Erythroblast (primary cell): ENCODE measurements at places on chromosomes 5 and 9.
A peak's percentile ranks its signal among the peaks of the same experiment; 100 is the strongest.

DNA sequence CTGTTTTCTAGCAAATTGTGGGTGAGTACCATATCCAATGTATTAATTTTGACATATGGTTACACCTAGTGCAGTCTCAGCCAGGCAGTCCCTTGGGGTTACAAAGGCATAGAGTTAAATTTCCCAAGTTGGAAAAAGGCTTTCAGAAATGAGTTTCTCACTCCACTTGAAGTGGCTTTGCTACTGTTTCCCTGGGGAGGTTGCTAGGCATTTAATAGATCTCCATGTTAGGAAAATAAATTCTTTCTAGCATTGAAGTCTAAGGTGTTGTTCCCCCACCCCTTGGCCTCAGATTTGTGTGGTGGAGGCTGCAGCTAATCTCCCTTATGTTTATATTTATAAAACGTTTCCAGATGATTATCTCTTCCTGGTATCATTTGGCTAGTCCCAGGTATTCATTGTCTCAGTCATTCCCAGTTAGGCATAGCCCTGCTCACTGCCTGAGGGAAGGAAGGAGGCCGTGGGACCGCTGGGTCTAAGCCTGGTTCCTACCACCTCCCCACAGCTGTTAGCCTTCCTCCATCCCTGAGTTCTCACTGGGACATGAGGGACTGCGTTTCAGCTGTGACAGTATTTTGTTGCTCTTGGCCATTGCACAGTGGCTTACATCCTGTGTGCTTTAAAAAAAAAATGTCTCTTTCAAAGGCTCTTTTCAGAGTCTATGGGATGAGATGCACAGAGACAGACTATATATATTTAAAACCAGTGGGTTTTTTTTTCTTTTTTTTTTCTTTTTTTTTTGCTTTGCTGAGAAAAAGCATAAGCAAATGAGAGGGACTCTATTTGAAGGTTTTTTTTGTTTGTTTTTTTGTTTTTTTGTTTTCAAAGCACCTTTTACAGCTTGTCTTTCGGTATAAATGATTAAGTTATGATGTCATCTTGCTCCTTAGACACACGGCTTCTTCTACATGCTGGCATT lies 121.5 kb downstream of the MAST4 start:
- no peak for DNase-seq

GRCh38 chr9:94872891-94873511 lies 146.5 kb downstream of the AOPEP start:
- DNase-seq, result no peak

DNA sequence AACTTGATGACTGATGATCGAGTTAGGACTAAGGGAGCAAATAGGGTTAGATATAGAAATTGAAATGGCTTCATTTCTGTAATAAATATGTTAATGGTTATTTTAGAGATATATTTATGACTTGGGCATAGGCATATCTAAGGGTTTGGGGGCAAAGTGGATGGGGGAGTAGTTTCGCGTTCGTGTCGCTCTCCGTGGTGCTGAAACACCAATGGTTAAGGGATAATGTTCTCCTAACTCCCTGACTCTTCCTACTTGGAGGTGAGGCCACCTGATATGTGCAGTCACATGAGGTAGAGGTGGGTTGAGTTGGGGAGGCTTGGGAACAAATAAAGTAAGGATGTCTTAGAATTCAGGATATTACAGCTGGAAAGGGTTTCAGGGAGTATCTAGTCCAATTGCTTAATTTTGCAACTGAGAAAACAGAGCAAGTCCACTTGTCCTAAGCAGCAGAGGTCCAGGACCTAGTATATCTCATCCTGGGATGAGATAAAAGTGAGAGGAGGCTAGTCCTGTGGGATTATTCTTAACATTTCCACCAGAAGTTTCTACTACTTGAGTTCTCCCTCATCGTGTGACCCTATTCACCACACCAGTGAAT lies 44.0 kb upstream of the MAP1B start:
- DNase-seq, result peak; percentile 48

DNA sequence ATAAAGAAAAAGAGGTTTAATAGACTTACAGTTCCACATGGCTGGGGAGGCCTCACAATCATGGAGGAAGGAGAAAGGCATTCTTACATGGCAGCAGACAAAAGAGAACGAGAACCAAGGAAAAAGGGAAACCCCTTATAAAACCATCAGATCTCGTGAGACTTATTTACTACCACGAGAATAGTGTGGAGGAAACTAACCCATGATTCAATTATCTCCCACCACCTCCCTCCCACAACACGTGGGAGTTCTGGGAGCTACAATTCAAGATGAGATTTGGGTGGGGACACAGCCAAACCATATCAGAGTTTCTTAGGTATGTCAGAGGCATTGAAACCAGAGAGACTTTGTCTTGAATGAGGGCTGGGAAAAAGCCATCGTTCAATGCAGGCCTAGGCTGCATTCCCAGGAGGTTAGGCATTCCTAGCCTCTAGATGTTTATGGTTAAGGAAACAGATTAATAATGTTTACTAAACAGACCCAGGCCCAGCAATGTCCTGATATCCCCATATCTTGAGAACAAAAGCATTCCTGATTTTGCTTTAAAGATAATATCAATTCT lies 7.5 kb upstream of the PAIP1 start:
- DNase-seq, result no peak

DNA sequence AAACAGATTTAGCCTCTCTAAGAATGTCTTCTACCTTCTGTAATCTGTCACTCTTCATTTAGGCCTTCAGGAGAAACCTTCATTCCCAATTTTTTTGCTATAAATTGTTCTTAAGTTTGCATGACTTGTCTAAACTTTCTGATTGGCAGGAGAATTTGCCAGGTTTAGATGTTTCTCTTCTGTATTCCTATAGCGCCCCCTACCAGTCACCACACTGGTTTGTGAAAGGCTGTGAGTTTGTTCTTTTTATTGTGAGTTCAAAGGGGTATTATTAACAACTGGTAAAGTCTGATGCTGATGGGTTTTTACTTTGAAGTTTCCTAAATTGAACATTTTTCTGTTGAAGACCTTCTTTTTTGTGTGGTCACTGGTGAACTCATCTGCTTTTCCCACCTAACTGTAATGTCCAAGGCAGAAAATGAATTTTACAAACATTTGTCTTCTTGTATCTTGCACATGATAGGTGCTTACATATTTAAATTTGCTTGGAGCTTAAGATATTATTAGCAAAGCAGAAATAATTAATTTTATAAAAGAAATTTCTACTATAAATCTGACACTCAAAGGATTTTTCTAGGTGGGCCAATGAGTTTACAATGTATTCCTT lies 18.4 kb upstream of the F2RL2 start:
- peak; percentile 86 for DNase-seq

- no peak for DNase-seq
Observed at GRCh38 chr9:88917375-88917774, 73.9 kb upstream of the S1PR3 start.

- DNase-seq, result no peak
Observed at GRCh38 chr5:123951582-123951977, 439.6 kb downstream of the CSNK1G3 start.

DNA sequence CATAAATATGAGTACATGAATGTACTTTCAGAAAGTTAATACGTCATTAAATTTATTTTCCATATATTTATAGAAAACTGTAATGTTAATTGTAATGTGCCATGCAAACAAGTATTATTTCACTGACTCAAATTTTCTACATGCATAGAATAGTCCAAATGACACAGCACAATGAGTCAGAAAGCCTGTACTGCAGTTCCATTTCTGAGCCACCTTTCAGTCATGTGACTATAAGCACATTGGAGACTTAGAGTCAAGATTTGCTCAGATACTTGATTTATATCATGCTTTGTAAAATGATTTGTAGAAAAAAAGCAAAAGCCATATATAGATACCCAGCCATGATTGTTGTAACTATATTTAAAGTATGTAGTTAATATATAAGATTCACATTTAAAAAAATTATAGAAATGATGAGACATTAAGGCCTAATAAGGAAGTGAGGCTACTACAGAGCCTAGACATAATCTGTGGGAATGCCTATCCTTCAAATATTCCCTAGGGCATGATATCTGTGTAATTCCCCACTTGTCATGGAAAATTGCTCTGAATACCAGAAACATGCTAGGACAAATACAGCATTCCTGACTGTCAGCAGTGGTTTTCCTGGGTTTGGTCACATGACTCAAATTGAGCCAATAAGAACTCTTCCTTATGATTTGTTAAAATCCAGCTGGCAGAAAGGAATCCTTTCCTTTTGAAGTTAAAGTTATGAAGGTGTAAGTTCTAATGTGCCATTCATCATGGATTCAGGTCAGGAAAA lies 50.0 kb downstream of the PTPRD start:
- no peak for DNase-seq

DNA sequence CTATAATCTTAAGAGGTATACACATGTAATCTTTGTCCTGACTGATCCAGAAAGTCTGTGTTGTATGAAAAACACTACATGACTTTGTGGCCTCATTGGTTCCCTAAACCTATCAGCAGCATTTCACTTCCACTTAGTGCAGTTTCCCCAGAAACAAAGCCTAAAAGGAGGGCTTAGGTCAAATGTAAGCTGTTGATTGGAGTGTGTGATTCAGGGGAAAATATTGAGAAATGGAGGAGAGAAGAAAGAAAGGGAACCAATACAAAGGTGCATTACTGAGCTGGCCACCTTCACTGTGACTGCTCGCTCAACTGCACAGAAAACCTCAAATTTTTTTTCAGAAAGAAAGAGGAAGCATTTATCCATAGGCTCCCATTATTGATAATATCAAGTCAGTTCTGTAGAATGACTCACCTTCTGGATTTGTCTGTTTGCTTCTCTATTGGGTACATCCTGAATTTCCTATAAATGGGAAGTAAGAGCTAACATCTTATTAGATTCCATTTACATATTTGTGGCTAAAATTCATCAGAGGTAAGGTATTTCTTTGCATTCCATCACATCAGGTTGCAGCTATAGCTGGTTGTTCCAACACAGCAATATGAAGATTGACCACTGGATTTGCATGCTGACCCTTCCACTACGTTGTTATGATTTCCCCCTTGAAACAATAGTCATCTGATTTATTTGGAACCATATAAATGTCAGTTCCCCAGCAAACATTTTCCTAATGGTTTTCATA lies 10.3 kb upstream of the FST start:
- no peak for DNase-seq

GRCh38 chr5:127612441-127613141 lies 36.3 kb upstream of the CTXN3 start:
- no peak for DNase-seq

DNA sequence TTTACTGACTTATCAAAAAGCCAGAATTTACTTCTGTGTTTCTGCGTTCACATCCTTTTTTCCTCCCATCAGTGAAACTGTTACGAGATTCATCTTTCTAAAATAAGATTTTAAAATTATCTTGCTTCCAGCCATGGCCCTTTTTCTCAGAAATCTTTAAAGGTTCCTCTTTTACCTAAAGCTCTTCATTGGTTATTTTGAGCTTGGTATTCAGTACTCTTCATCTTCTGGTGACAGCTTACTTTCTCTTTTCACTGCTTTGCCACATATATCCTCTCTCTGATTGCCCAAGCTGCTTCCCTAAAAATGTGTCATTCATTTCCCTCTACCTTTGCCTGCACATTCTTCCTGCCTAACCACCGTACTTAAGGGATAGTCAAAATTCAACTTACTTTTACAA lies 32.3 kb downstream of the TGFBR1 start:
- no peak for DNase-seq

GRCh38 chr9:74940600-74940999 lies 12.1 kb downstream of the C9orf40 start:
- no peak for DNase-seq

DNA sequence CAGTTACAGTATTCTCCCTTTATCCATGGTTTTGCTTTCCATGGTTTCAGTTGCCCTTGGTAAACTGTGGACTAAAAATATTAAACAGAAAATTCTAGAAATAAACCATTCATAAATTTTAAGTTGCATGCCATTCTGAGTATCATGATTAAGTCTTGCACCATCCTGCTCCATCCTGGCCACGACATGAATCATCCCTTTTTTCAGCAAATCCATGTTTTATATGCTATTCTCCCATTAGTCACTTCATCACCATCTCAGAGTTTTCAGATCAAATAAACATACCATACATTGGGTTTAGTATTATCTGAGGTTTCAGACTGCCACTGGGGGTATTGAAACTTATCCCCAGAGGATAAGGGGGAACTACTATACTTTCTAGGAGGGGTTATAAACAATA lies 234.4 kb upstream of the ATP10B start:
- DNase-seq, result no peak

DNA sequence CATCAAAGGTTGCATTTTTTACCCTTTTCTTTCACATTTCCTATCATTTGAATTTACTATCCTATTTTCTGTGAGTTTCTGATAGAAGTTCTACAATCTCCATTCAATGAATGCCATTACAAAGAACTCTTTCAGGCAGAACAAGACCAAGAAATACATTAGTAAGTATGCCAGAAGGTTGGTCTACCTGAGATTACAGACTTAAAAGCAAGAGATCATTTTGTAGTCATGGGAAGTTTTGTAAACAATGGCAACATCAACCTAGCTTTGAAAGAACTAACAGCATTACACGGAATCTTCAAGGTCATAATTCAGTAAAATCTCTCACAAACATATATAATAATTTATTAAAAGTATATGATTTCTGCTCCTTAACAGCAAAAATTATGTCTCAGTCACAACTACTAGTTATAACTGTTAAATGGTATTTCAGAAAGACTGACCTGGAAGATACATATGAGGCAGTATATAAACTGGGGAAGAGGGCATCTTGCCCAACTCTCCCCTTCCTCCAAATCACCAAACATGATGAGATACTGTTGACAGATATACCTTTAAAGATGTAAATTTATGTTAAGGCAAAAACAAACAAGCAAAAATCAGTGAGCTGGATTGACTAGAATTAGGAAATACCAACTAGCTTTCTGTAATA lies 23.3 kb downstream of the TMEM161B start:
- DNase-seq, result no peak

GRCh38 chr5:176388003-176388443 lies 375 bp downstream of the NOP16 start:
- peak; percentile 69 for DNase-seq

- DNase-seq, result no peak
Observed at GRCh38 chr5:30620481-30621085, 572.9 kb upstream of the CDH6 start.

DNA sequence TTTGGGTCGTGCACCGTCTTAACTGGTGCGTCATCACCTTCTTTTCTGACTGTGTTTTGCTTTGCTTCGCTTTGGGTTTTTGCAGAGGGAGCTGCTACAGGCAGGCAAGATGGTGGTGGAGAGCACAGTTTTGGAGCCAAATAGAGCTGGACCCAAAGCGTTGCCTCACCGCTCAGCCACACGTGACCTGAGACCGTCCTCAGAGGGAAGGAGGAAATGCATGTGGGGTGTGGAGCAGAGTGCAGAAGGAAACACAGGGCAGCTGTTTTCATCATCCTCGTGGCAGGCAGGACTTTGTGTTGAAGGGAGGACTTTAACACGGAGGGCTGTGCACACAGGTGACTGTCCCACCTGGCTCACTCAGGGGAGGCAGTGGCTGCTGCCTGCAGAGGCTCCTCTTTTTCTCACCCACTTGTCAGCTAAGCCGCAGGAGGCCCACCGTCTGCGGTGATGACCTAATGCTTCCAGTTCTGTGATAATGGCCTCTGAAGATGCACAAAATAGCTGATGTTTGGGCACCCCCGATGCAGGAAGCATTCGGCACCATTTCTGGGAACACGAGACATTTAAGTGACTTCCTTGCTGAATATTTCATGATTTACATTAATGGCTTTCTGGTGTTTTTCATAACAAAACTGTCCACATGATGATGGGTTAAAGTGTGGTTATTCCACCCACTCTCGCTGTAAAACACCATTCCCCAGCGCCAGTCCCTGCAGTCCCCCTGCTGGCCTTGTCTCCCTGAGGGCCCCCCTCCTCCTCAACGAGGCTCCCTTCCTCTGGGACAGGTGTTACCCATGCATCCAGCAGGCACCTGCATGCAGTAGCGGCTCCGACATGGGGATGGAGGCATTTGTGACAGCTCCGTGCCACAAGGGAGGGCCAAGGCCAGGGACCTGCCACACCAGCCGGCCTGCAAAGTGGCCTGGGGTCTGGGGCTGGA lies 12.4 kb upstream of the UBAC1 start:
- DNase-seq, result no peak
